ENCODE measurements at places on chromosomes 11 and 22.
A peak's percentile ranks its signal among the peaks of the same experiment; 100 is the strongest.

DNA sequence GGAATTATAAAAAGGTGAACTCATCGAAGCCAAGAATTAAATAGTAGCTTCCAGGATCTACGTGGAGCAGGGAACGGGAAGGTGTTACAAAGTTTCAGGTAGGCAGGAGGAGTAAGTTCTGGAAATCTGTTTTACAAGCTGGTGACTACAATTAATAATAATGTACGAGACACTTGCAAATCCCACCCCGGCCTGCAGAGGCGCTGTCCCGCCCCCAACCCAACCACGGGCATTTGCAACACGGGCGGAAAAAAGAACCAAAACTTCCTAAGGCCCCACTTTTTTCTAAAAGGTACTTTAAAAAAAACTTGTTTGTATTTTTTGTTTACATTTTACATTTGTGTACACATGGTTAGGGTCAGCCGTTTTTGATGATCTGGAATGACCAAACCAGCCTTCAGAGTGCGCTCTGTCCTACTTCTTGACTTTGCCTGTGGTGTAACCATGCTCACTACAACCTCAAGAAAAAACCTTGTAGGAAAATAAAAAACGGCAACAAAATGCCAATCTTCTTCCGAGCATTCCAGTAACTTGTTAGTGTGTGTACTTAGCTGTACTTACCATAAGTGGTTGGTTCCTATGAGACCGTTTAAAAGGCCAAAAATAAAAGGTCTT is 449.6 kb upstream of the B3GAT1 start:
- DNase-seq = no peak

DNA sequence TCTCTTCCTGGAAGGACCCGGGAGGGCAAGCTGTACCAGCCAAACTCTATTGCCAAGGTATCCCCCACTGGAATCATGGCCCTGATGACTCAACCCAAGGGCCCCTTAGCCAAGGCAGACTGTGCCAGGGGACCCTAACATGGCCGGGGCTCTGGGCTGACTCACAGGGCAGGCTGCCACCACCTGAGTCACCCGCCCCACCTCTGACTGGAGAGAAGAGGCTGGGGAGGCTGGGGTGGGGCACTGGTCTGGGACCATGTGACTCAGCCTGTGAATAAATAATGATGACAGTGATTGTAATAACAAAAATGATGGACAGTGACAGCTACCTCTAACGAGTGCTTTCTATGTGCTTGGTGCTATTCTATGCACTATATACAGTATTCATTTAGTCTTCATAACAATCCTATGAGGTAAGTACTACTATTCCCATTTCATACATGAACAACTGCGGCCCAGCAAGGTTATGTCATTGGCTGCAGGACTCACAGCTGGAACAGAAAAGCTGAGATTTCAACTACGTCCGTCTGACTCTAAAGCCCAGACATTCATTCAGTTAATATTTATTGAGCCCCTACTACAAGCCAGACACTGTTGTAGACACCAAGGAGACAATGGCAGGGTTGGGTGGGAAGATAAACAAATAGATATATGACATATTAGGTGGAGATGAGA is 84.2 kb downstream of the FBXO7 start:
- peak; percentile 85 for DNase-seq

DNA sequence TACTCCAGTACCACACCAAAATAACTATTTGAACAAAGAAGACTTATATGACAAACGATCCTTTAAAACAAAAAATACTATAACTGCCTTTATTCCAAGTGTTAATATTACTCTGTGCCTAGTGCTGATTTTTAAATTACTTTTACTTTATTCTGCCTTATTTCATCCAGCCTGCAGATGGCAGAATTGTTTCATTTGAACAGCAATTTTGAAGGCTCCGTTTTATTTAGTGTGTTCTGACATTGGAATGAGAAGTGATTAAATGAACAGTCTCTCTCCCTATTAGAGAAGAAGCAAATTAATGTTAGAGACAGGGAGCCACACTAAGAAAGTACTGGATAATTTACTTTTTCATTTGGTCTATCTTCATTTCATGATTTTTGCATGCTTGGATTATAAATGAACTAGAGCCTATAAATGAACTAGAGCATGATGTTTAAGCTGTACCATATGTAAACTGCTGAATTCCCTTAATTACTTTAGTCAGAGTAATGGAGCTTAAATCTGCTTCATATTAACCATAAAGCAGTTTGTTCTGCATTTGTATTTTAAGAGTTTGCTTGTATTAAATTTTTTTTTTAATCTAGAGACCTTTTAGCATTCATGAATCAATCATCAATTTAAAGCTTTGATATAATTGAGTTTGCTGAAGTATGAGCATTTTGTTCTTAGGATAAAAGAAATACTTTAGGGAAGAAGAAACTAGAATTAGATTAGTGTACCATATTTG is 9.8 kb downstream of the PDHX start:
- DNase-seq = peak; percentile 43

DNA sequence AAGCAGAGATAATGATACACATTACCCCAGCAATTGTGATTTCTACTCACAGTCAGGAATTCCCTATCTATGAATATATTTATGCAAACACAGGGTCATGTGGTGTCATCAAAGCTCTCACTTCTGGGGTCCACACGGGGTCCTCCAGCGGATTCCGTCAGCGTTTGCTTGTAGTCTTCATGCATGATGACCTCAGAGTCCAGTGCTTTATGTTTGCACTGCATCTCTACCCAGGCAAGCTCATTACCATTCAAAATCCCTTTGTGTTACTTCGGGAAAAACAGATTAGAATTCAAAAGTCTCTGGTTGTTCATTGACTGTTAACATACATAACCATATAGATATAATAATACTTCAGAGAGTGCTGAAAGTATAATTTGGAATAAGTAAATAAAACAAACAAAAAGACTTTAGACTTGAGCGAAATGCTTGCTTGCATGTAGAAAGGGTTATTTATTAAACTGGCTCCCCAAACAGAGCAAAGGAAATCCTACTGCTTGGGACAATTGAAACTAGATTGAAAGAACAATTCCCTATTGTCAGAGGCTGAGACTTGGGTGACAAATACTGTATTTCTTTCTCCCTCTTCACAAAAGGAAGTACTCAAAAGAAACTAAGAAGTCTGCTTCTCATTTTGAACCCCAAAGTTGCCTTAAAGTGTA is 423.1 kb downstream of the ETS1 start:
- no peak for DNase-seq

- no peak for DNase-seq
These were observed 284.4 kb upstream of the B3GAT1 start for GRCh38 chr11:134696455-134696854.

GRCh38 chr22:47208630-47209029 is 446.2 kb downstream of the TBC1D22A start:
- DNase-seq = no peak

Data from RCC 7860 (cell line).